ENCODE measurements at places on chromosomes 7 and 10. TPM values are rescaled to one million over a fixed set of nuclear protein-coding genes. Genes with fewer than 3 reads are reported as not detected.

CYP26C1 gene
- under 0.01 TPM for total RNA-seq

CALML5 gene
- total RNA-seq: 0.79 TPM

IGF2BP3 gene
- total RNA-seq: 4.6 TPM

VAX1 gene
- total RNA-seq: not detected

RSPH10B gene
- total RNA-seq: 0.90 TPM

FKBP9 gene
- total RNA-seq: 571 TPM

OR9A2 gene
- 0.26 TPM for total RNA-seq

REEP3 gene
- total RNA-seq: 60.3 TPM

ASB4 gene
- under 0.01 TPM for total RNA-seq

AGAP3 gene
- total RNA-seq: 61.1 TPM

VDAC2 gene
- 270 TPM for total RNA-seq

EN2 gene
- total RNA-seq: not detected

ZNF722 gene
- not detected for total RNA-seq

CELF2 gene
- 2.1 TPM for total RNA-seq

FRMD4A gene
- 3.2 TPM for total RNA-seq

CC2D2B gene
- not detected for total RNA-seq

NPC1L1 gene
- under 0.01 TPM for total RNA-seq

SPDYE6 gene
- total RNA-seq: not detected

MEIG1 gene
- not detected for total RNA-seq

JAKMIP3 gene
- total RNA-seq: under 0.01 TPM

OR13A1 gene
- not detected for total RNA-seq

ZC3HAV1L gene
- total RNA-seq: 11.1 TPM

NUPR2 gene
- not detected for total RNA-seq

PRSS37 gene
- not detected for total RNA-seq

GPR26 gene
- total RNA-seq: not detected

Data from bronchial epithelial cell (primary cell).